ENCODE measurements at places on chromosomes 6 and 20.

DNA sequence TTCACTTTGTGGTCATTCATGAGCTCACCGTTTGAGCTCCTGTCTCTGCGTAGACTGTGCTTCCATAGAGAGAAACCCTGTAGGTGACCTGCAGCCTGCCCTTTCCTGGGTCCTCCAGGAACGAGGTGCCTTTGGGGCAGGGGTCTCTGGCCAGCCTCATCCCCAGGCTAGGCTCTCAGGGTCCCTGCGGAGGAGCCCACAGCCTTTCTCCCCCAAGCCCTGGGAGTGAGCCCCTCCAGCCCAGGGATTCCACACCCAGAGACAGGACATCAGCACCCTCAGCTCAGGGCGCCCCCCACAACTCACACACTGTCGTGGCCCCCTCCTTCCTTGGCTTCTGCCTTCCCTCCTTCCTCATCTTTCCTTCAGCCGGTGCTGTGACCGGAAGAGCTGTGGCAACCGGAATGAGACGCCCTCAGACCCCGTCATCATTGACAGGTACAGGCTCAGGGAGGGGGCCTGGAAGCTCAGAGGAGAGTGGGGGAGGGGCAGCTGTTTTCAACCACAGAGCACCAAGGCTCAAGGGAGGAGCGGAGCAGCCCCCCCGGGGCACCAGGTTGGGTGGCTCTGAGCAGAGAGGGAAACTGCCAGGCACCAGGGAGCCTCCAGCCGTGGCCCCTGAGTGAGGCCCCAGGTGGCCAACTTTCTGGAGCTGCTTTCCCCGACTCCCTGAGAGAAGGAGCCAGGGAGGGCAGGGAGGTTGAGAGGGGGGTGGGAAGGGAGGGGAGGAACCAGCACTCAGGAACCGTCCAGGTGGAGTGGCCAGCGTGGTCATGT lies 16.8 kb downstream of the EBF4 start:
- DNase-seq: no peak

- DNase-seq: no peak
Measured at GRCh38 chr6:13261464-13261994, 66.8 kb downstream of the TBC1D7 start.

GRCh38 chr6:121619987-121620740 lies 184.7 kb downstream of the GJA1 start:
- no peak for DNase-seq

DNA sequence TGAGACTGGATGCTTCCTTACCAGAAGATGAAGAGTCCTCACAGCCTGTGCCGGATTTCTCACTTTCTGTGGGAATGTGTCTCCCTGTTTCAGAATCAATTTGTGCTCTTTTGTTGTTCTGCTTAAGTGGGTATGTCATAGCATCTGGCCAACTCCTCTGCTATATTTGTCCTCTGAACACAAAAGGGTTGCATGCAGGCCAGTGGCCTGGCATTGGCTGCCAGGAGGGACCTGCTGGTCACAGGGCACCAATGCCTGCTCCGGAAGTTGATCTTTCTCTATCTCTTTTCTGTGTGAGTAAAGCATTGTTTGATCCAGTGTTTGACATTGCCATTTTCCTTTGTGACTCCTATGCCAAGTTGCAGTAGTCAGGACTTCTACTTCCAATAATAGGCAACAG lies 47.8 kb downstream of the JARID2 start:
- DNase-seq: no peak

GRCh38 chr6:16130932-16131387 lies 2.1 kb downstream of the MYLIP start:
- no peak for DNase-seq

- DNase-seq: no peak
Measured at GRCh38 chr6:163701762-163702161, 287.2 kb downstream of the QKI start.

DNA sequence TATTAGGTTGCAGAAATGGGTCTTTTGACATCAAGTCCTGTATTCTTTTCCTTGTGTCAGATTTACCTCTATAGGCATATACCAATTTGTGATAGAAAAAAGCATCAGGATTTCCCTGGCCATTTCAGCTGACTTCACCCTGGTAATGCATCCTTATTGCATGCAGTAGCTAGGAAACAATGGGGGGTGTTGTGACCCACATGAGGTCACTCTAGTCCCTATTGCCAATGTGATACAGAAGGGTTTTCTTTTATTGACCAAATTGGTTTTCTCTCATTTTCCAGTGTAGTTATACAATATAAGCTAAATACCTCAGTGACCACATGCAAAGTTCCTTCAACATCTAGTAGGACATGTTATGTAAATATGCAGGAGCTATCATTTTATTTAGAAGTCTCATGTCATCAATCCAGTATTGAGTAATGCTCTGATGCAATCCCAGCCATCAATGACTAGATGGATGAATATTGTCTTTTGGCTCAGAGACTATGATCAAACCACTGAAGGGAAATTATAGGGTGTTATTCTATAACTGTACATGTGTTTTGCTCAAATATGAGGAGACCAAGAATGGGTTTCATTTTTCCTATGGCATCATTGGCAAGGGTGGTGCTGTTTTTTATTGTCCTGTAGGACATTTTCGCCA lies 177.7 kb downstream of the KLHL32 start:
- no peak for DNase-seq

DNA sequence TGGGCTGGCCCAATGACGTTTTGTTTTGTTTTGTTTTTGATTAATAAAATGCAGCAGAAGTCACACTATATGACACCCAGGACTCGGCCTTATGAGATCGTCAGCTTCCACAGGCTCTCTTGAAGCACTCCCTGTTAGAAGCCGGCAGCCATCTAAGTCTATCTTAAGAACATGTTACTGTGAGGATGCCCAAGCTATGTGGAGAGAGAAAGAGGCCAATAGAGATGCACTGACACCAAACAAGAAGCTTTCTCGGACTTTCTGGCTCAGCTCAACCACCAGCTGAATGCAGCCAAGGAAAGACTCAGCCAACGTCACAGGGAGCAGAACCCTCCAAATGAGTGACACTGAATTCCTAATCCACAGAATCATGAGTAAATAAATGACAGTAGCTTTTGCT lies 14.0 kb downstream of the SGK1 start:
- no peak for DNase-seq

DNA sequence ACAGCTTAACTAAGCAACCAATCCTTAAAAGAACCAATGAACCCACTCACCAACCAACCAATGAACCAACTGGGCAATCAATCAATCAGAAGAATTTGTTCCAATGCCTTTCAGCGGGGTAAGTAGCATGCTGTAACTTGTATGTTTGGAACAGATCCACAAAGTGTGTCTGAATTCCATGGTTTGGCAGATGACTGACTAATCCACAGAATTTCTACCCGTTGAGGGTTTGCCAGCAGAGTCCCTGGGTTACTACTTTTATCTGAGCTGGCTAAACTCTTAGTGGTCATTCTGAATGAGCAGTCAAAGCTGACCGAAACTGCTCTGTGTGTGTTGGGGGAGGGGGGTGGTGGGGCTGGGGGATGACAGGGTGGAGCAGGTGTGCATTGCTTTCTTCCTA lies 125.0 kb upstream of the JAG1 start:
- DNase-seq: no peak

GRCh38 chr6:23027281-23027680 lies 457.9 kb downstream of the HDGFL1 start:
- no peak for DNase-seq

- DNase-seq: no peak
Measured at GRCh38 chr6:30676660-30677285, 4.0 kb upstream of the DHX16 start.
